Amniotic stem cell (primary cell): ENCODE measurements at places on chromosomes 13 and 19.

GRCh38 chr13:21846605-21847004, 175.7 kb downstream of the FGF9 start:
- DNase-seq = no peak

DNA sequence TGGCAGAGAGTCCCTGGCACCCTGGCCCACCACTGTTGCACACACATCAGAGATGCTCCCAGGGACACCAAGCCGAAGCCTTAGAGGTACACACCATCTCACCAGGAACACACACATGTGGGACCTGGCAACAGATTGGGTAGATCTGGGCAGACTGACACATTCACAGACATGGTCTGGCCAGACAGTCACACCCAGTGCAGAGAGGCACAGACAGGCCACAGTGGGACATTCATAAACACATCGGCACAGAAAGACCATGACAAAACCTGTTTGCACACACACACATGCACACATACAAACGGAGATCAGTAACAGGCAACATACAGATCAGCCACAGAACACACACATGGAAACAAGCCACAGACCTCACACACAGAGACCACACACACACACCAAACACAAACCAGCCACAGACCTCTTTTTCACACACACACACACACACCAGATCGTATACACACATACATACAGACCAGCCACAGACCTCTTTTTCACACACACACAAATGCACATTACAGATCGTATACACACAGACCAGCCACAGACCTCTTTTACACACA, 6.3 kb upstream of the JUNB start:
- no peak for DNase-seq

DNA sequence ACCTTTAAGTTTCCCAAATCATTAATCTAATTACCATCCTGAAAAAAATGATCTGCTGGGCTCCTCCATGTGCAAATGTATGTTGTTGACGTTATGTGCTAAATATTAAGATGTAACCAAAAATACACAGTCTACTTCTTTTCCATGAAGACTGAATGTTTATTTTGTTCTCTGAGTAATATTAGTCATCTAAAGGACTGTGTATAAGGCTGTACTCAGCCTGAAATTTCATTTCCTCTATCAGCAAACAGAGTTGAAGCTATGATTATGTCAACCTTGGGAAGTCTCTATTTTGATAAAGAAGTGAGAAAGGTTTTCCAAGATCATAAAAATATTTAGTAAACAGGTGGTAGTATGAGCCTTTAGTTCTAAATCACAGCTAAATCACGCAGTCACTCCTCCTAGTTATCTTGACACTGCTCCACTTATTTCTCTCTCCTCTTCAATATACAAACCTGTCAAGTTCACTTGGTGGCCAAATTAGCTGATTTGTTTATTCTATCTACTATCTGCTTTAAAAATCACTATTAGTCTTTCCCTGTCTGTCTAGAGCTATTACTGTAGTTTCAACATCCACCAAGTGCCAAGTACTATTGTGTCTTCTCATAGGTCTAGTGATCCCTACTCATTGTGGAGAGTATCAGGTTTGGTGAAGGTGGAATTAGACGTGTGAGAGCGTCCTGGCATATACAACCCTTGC, 211.7 kb upstream of the STARD13 start:
- no peak for DNase-seq

DNA sequence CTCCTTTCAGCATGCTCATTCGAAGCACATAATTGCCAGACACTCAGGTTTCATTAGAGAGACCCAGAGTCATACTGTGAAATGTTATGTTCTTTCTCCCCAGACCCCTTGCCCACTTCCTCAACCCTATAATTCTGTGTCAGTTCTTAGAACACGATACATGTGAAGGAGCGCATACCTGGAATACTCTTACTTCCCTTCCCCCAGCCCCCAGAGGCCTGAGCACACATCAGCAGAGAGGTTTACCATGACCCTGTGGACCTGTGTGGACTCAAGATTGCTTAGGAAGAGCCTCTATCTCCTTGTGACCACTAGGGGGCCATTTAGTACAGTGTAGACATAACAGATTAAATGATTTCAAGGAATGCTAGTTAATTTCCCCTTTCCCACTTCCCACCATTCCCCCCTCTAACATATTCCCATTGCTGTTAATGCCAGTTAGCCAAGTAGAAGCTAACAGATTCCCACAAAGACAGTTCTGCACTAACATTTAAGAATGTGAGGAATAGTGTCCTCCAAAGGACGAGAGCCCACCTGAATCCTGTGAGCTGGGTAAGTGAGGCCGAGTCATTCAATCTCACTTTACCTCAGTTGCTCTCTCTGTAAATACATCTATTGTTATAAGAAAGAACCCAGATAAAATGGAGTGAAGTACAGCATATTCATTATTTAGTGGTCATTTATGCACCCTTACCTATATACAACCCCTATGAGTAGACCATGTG, 154.2 kb upstream of the MAB21L1 start:
- DNase-seq = peak; percentile 74

GRCh38 chr13:50153876-50154275, 138.6 kb downstream of the KCNRG start:
- DNase-seq = no peak

DNA sequence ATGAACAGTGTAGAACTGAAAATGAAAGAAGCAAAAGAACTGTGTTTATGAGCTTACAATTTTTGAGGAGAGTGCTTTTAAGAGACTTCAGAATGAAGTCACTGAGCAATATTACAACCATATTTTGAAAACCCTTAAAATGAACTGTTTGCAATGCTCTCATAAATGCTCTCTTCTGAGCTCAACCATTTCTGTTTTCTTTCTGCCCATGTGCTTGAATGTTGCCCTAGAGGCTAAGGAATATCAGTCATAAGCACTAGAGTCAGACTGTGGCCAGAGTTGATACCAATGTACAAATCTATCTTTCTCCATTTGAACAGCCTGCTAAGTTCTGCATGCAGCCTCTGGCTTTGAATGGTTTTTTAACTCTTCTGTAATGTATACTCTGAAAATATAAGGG, 1092.8 kb downstream of the PCDH9 start:
- DNase-seq = no peak

GRCh38 chr19:30856786-30857185, 484.6 kb downstream of the ZNF536 start:
- no peak for DNase-seq

- no peak for DNase-seq
These were observed 1.4 kb downstream of the ZNF575 start for GRCh38 chr19:43534305-43534815.

DNA sequence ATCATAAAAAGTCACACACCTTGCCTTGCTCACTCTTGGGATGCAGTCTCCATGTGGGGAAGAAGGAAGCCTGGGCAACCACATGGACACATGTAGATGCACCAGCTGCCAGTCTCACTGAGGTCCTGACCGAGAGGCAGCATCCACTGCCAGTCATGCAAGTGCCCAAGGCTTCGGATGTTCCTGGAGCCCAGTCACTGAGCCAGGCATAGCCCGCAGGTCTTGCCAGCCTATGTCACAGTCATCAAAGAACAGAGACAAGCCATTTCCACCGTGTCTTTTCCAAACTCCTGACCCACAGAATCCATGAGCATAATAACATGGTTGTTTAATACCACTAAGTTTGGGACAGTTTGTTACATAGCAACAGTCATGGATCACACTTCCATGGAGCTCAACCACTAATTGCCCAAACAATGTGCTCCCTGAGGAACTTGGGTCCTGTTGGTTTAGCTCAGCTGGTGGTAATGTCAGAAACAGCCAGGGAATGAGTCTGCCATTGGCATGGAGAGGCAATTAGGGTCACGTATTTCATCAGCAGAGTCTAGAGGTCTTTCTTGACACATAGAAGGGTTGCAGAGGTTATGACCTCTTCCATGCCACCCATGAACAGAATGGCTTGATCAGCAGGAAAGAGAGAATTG, 21.5 kb downstream of the STARD13 start:
- no peak for DNase-seq

- DNase-seq = no peak
These were observed 83.0 kb downstream of the NUFIP1 start for GRCh38 chr13:44906230-44906629.

DNA sequence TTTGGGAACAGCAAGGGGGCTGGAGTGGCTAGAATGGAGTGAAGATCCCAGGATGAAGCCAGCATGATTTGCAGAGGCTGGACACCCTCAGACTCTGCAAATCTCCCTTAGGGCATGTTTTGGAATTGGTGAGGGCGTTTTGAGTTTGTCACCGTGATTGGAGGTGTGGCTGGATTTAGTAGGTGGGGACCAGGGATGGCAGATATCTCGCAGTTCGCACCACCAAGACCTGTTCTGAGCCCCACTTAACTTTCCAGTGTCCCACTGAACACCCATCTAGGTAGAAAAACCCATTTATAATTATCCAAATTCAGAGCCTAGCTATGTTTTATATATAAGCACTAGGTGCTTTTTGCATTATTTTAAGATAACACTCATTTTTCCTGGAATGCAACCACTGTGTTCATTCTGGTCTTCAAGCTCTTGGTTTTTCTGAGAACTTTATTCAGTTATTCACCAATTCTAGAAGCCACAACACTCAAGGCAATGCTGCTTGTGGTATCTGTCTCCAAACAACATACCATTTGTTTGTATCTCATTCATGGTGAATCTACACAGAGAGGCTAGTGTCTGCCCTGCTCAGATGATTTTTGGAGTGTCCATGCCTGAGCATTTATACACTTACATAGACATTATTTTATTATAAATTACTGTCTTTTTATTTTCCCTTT, 3.0 kb upstream of the NANOS2 start:
- DNase-seq = no peak

- no peak for DNase-seq
These were observed 683.8 kb upstream of the ATXN8OS start for GRCh38 chr13:69423844-69424243.

GRCh38 chr19:35509861-35510625, 3.4 kb downstream of the DMKN start:
- DNase-seq = no peak

DNA sequence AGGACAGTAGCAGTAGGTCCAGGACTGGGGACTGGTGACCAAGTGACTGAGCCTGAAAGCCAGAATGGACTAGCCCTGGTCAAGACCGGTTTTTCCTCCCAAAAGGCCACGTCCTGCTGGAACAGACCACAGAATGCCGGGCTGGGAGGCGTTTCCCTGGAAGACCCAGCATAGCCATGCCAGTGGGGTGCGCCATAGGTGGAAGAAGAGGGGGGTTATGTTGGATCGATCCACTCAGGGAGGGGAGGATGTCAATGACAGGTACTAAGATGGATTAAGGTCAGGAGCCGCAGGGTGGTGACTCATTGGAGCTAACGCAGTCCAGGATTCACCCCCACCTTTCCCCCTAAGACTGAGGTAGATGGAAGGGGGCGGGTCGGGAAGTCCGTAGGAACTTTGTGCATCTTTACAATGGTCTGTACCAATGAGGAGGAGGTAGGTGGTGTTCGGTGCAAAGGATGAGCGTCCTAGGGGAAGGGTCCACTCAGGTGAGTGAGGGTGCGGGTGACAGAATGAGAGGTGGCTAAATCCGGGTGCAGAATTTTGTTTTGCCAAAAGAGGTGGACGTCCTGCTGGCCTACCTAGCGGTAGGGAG, 21.0 kb downstream of the VASP start:
- no peak for DNase-seq

- DNase-seq = no peak
These were observed 115.4 kb downstream of the MRPL57 start for GRCh38 chr13:21291840-21292239.

DNA sequence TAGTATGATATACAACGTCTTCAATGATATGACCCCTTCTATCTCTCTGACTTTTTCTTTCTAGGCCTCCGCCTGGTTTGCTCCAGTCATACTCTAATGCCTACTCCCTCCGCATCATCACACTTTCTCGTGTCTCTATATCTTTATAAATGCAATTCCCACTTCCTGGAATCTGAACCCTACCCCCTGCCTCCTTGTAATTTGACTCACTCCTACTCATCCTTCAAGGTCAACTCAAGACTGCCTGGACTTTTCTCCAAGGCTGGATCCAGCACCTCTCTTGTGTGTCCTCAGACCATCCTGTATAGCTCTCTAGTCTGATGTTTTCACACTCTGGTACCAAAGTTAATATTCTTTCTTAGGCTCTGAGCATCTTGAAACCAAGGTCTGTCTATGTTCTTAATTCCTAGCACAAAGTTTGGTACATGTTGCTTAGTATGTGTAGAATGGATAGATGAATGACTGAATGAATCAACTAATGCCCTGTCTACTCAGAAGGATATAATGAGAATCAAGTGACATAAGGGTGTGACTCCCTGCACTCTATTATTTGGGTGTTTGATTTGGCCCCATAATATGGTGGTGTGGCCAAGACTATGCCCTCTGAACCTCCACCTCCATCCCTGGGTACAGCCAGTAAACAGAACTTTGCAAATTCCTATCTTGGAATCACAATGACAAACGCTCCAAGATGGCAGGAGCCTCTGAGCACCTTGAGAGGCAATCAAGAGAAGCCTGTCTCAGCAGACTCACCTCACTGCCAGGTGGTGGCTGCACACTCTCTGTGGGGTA, 74.3 kb upstream of the SERP2 start:
- no peak for DNase-seq

- peak; percentile 73 for DNase-seq
These were observed 43.1 kb downstream of the ZNF726 start for GRCh38 chr19:23957660-23958281.

DNA sequence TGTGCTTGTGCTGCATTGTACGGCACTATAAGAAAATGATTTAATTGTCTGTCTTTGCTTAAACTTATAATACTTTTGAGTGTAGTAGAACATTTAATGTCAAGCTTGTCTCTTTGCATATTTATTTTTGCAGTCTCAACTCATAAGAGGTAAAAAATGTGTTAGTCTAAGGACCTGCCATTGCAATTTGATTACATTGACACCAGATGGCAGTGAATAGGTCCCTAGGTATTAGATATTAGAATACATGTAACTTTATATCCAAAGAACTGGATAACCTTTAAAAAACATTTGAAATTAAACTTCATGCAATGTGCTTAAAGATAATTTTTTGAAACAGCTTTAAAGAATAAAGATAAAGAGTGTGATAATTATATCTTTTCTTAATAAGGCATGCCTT, 1421.3 kb downstream of the OLFM4 start:
- DNase-seq = no peak

- DNase-seq = no peak
These were observed 34.3 kb downstream of the ELF1 start for GRCh38 chr13:40984668-40985366.

GRCh38 chr13:110756219-110756631, 42.7 kb downstream of the ING1 start:
- DNase-seq = no peak

DNA sequence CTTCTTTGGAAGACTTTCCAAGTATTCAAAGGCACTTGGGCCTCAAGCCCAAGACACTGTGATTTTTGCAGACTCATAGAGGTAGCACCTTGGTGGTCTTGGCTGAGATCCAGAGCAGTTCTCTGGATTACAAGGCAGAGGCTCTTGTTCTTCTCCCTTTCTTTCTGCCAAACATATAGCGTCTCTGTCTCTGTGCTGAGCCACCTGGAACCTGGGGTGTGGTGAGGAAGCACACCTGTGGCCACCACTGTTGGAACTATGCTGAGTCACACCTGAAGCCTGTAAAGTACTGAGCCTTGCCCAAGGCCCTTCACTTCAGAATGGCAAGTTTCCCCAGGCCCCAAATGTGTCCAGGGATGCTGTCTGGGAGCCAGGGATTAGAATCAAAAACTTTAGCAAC, 127.5 kb downstream of the FREM2 start:
- no peak for DNase-seq
